ENCODE measurements at places on chromosomes 2 and 18.

GRCh38 chr18:49949951-49950395 lies 136.6 kb upstream of the ACAA2 start:
- ATAC-seq, result no peak

DNA sequence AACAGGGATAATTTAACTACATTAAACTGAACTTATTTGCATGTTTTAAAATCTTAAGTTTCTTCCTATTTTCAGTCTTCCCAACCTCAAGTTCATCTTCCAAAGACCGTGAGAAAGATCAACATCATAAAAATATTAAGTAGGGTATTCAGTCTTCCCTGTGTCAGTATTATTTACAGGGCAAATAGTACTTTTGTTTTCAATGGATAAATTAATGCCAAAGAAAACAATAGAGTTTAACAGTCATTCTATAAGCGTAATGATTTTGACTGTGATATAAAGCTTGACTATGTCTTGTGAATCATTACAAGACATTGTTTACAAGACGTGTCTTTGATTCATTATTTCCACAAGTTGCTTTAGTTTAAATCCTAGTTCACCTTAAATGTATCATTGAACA lies 48.0 kb upstream of the NRXN1 start:
- no peak for ATAC-seq

GRCh38 chr2:86293612-86294011 lies 43.8 kb downstream of the REEP1 start:
- ATAC-seq, result no peak

DNA sequence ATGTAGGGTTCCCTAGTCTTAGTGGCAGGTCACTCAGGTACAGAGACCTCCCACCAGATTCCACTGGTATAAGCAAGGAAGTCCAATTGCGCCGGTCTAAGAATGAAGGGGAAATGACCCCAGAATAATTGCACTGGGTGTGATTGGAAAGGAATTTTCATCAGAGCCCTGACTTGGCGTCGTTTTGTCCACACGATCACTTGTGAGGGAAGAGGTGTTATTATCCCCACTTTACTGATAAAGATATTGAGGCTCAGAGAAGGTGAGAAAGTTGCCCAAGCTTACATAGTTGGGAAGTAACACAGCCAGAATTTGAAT lies 61.5 kb downstream of the CIB4 start:
- no peak for ATAC-seq

DNA sequence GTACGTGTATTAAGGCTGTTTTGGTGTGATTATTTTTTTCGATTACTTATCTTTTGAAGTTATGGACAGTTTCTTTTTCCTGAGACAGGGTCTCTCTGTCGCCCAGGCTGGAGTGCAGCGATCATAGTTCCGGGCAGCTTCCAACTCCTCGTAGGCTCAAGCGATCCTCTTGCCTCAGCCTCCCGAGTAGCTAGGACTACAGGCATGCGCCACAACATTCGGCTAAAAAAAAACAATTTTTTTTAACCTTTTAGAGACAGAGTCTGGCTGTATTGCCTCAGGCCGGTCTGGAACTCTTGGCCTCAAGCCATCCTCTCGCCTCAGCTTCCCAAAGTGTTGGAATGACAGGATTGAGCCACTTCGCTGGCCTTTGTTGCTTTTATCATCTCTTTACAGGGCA lies 945 bp downstream of the HAT1 start:
- ATAC-seq, result peak; percentile 73

DNA sequence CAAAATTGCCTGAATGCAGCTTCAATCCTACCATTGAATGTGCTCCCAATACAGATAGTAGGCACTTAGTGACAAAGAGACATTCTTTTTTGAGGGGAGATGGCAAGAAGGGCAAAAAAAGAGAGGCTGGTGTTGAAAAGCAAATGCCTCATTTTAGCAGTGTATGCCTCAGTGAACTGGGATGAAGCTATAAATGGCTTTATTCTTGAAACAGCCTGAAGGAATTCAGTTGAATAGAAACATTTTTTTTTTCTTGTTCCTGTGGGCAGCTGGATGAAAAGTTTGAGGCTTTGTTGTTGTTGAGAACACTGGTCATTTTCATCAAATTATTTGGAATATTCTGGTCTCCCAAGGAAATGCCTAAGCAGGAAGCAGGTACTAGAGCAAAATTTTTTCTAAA lies 228.9 kb downstream of the RNF144A start:
- ATAC-seq, result no peak

DNA sequence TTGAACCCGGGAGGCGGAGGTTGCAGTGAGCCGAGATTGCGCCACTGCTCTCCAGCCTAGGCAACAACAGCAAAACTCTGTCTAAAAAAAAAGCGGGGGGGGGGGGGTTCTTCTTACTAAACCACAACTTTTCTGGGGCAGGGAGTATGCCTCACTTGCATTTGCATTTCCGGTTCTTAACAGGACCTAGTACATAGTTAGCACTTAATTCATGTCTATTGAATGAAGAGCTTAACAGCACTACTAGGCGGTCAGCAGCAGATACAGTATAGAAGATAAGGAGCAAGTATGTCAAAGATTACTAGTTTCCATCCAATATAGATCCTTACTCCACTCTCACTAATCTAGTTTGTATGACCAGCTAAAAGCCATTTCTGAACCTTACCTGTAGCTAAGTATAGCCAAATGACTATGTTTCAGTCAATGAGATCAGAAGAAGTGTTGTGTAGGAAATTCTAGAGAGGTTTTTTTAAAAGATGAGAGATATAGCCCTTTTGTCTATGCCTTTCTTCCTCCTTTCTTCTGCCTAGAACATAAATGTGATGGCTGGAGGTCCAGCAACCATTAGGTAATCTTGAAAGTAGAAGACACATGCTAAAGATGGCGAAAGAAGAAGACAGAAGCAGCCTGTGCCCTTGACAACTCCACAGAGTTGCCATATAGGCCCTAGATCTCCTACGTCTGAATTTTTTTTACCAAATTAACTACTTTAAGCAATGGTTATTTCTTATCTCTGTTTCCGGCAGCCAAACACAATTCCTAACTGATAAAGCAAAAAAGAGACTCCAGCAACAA lies 11.3 kb downstream of the HYCC2 start:
- ATAC-seq, result no peak

GRCh38 chr18:12325726-12326245 lies 17.7 kb downstream of the TUBB6 start:
- no peak for ATAC-seq

Data from SK-N-SH treated with all-trans-retinoic acid at 6 μM for 48 hours (cell line).